ENCODE measurements at places on chromosomes 2 and 18.
A peak's percentile ranks its signal among the peaks of the same experiment; 100 is the strongest.

DNA sequence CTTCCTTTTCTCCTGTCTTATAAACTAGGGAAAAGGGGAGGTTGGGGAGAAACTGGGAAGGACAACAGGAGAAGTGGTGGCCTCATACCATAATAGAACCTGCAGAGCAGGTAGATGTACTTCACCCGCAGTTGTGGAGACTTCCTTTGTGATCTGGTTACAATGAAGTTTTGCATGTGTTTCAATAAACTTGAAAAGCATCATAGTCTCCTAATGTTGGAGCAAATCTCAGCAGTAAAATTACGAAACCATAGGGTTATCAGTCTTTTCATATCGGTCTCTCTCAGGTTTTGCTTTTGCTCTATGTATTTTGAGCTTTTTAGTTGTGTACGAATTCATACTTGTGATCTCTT, 30.5 kb downstream of the ANO7 start:
- DNase-seq: no peak

- DNase-seq: no peak
Measured at GRCh38 chr2:8693157-8693821, 11.4 kb downstream of the ID2 start.

GRCh38 chr2:21438949-21439348, 315.2 kb downstream of the TDRD15 start:
- DNase-seq: no peak

DNA sequence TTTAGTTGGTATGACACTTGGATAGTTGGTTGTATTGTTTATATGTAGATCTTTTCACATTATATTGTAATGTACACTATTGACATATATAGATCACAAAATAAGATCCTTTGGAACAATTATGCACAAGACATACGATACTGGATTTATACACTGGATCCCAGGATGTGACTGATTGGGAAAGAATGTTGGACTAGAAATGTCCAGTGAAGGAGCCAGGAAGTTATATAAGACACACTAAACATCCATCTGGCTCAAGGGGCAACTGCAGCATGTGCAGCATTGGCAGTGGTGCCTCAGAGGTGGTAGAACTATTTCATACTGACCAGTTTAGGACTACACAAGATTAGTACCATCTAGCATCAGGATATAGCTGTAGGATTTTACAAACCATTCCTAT, 104.9 kb downstream of the TRABD2A start:
- no peak for DNase-seq

DNA sequence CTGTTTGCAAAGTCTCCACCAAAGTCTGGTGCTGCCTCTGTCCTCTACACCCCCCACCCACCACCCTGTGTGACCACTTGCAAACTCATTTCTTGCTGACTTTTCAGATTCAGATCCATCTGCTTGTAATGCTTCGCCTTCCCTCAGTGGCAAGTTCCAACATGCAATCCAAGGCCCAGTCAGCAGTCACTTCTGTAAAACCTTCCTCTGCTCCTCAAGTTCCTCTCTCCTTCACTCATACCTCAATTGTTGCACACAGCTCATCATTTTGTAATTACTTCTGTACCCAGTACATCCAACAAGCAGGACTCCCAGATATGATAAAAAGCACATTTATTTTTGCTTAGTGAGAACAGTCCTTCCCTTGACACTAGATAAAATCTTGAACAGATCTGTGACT, 6.5 kb upstream of the LOXHD1 start:
- DNase-seq: no peak

- no peak for DNase-seq
Measured at GRCh38 chr18:58310517-58310916, 266.5 kb downstream of the NEDD4L start.

DNA sequence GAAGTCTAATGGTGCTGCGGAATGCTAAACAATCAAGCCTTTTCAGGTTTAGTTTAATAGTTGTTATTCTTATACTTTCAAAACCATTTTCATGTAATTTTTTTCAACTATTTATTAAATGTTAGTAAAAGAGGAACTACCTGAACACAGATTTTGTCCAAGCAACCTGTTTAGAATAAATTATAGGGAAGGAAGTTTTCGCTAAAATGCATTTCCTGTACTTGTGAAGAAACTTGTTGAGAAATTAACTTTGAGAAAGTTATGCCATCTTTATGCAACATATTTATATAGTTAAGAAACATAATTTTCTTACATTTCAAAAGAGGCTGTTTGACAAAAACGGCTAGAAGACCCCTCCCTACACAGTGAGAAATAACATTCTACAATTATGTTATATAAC, 16.6 kb downstream of the MAP4K4 start:
- DNase-seq: no peak

- no peak for DNase-seq
Measured at GRCh38 chr18:78868330-78869316, 111.0 kb upstream of the SALL3 start.

GRCh38 chr2:173884025-173884802, 81.0 kb downstream of the SP3 start:
- DNase-seq: no peak

DNA sequence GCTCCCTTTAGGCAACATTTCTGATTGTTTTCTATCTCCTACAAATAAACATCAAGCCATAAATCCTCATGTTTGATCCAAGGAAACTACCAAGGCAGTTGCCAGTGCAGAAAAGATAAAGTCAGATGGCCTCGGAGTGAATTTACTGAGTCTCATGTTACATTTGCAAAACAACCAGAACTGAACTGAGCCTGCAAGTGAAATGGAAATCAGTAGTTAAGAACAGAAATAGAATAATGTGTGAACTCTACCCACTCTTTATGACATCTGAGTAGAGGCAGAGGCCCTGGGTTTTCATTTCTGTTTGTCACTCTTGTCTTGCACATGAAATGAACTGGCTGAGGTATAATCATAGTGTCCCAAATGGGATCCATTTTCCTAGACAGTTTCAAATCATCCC, 20.4 kb upstream of the DAPL1 start:
- DNase-seq: no peak

DNA sequence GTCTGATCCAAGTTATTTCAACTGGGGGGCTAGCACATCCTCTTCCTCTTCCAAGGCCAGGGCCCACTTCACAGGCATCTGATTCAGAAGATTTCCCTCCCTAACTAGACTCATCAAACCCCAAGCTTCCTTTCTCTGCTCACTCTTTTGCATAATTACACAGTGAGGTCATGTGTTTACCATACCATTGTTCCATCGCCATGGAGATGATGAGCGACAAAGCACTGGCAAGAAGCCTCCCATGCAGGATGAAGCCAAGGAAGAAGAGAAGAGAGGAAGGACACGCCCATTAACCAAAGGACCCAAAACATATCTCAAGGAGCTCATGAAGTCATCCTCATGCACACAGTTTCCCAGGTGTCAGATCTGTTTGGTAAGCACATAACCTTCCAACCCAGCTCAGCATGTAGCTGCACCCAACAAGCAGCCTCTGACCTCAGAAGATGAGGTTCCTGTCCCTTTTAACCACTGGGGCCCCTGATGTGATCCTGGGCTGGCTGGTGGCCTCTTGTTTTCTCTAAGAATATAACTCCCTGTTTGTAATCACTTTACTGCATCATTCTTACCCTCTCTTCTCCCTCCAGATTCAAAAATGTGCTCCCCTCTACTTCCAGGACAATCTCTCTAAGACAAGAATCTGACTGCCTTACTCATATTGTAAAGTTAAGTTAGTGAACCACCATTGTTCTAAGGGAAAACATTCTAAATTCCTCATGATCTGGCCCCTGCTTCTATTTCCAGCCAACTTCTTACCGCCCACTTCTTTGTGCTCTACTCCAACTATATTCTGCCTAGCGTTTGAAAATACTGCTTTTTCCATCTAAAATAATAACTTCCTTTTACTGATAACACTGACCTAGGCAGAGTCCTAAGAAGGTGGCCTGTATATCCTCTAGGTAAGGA, 190.1 kb downstream of the TTC32 start:
- DNase-seq: peak; percentile 28

GRCh38 chr2:203706403-203706802, at the start of gene CD28:
Gene CD28 (plus strand): TSS chr2:203706639. CDS start chr2:203706697, 58 bp downstream.
- no peak for DNase-seq

GRCh38 chr18:58960946-58961722, 96.5 kb downstream of the ZNF532 start:
- DNase-seq: no peak

All from NCI-H1417 treated with DMSO at 0.1 percent for 48 hours (cell line).